ENCODE measurements at places on chromosomes 11 and 22.

GRCh38 chr11:107780775-107781174 lies 68.9 kb upstream of the SLN start:
- no peak for DNase-seq

DNA sequence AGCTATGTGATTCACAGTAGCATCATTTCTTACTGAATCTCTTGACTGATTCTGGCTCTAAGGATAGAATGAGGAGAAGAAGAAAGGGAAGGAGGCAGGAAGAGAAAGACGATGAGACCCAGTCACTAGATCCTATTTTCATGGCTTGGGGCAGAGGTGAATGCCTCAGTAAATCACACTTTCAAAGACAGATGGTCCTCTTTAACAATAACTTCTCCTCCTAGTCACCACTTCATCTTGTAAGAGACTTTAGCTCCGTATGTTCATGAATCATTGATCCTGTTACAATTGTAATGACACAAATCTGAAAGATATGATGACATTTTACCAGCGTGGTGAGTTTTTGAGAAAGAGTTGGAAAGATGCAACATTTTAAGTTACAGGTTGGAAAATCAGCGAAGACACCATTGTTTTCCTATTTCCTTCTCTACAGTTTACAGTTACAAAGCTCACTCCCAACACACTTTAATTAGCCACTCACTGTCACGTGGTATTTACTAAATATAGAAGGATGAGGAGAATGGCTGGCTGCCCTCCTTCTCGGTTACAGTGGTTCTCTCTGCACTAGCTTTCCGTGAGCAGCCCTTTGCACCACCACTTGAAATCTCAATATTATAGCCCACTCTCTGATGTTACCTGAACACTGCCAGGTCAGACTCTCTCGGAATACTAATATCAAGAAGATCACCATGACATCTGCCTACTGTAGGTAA lies 205.8 kb downstream of the CADM1 start:
- no peak for DNase-seq

- DNase-seq = peak; percentile 61
Observed at GRCh38 chr11:16610738-16611388, 127.6 kb upstream of the C11orf58 start.

GRCh38 chr11:9103542-9104276 lies 12.3 kb upstream of the SCUBE2 start:
- DNase-seq = no peak

DNA sequence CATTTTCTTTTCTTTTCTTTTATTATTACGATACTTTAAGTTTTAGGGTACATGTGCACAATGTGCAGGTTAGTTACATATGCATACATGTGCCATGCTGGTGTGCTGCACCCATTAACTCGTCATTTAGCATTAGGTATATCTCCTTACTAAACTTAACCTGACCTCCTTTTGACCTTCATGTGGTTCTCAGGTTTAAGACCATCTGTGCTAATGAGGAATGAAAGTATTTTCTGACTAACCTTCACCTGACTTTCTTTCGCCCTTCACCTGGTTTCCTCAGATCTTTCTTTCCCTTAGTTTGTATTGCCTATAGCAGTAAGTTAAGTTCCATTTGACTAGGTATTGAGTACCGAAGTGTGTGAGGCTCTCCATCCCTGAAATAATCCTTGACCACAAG lies 6.5 kb downstream of the EXPH5 start:
- DNase-seq = no peak

- DNase-seq = no peak
Observed at GRCh38 chr11:83475760-83476159, 189.6 kb upstream of the CCDC90B start.

DNA sequence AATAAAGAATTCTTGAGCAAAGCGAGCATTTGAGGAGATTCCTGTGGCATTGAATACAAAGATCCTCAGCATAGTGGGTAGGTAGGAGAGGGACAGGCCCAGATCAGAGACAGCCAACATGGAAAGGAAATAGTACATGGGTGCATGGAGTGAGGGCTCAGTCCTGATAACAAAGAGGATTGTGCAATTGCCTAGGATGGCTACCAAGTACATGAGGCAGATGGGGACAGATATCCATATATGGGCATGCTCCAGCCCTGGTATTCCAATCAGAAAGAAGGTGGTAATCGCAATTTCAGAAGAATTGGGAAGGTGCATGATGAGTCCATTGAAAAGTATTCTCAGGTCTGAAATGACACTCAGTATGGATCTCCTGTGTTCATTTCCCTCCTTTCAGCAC lies 8.6 kb downstream of the OR51T1 start:
- DNase-seq = no peak

- no peak for DNase-seq
Observed at GRCh38 chr11:21177379-21177778, 508.0 kb downstream of the NELL1 start.

GRCh38 chr11:125345421-125346178 lies 150.5 kb downstream of the FEZ1 start:
- DNase-seq = peak; percentile 78

GRCh38 chr11:90326647-90327046 lies 103.8 kb upstream of the CHORDC1 start:
- no peak for DNase-seq

- no peak for DNase-seq
Observed at GRCh38 chr11:90845126-90845525, 622.3 kb upstream of the CHORDC1 start.

GRCh38 chr22:17121233-17122195 lies at the start of gene TMEM121B:
Gene TMEM121B (minus strand): TSS chr22:17121360. CDS start chr22:17121127, 233 bp downstream.
- peak; percentile 95 for DNase-seq

- no peak for DNase-seq
Observed at GRCh38 chr11:14529321-14529720, 9.1 kb upstream of the PSMA1 start.

DNA sequence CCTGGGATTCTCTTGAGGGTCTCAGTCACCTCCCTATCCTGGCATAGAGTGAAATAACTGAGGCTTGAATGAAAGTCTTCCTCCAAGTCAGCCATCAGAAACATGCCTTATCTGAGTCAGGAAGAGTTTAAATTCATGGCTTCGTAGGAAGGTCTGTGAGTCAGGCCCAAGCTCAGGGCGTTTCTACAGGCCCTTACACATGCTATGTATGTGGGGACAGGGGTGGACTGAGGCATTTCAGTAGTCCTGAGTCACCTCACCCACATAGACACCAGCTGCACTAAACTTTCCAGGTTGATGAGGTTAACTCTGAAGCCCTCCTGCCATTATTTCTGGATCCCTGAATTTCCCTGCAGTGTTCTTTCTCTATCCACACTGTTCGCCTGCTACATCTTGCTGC lies 134.6 kb upstream of the RCN1 start:
- DNase-seq = no peak

DNA sequence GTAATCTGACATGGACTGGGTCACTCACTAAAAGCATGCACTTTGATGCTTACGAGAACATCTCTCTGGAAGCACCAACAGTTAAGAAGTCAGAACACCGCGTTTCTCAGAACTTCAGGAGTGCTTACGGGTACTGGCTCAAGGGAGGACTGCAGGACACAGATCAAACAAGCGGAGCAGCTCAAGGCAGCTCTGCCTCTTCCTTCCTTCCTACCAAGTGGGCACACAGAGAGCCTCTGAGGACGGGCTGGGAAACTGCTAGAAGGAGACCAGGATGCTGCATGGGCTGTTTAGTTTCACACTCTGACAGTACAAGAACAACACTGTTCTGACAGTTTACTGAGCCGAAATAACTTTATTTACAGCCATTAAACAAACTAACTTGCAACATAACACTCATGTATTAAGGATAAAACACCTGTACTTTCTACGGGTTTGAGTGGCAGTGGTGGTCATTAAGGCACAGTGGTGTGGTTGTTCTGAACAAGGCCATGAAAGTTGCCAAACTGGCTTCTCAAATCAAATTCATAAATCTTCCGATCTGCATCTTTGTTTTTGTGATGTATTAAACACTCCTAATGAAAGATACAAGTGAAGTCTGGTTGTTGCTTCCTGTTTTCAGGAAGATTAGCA lies 37.5 kb downstream of the ARFGAP3 start:
- no peak for DNase-seq

- DNase-seq = no peak
Observed at GRCh38 chr11:12240677-12241076, 130.3 kb downstream of the MICAL2 start.

GRCh38 chr22:24091551-24092420 lies 80.7 kb downstream of the CABIN1 start:
- peak; percentile 41 for DNase-seq

DNA sequence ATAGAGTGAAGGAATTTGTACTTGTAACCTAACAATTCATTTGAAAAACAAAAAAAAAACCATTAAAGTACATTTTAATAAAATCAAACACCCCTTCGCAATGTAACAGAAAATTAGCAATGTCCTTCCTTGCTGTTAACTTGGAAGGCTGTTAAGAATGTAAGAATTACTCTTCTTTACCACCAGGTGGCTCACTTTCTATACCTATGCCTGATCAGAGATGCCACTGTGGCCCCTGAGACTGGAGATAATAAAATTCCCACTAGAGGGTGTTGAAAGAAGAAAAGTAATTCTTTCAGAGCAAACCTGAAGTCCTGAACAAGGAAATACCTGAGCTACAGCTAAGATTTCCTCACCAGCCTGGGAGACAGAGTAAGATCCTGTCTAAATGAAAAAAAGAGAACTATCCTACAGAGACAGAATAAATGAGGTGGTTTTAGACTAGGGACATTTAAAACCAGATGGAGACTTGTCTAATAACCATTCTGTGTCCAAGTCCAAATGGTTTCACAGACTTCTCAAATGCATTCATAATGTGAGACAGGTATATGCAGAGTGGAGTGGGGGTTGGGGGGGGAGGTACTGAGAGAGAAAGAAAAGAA lies 1089.3 kb downstream of the FAM181B start:
- DNase-seq = peak; percentile 62

- no peak for DNase-seq
Observed at GRCh38 chr22:19603767-19604166, 79.6 kb upstream of the CLDN5 start.

Data from islet precursor cell (in vitro differentiated cells).